ENCODE measurements at places on chromosomes 3 and 15. TPM values are rescaled to one million over a fixed set of nuclear protein-coding genes. Genes with fewer than 3 reads are reported as not detected.

The OR4M2 gene
- polyA plus RNA-seq, result not detected

The LXN gene
- polyA plus RNA-seq, result not detected

The SNX22 gene
- 0.38 TPM for polyA plus RNA-seq

The FOXL2NB gene
- polyA plus RNA-seq, result not detected

The FSTL1 gene
- polyA plus RNA-seq, result 12.3 TPM

The TLR9 gene
- not detected for polyA plus RNA-seq

The ANKRD63 gene
- not detected for polyA plus RNA-seq

Measured in neural cell (in vitro differentiated cells).